ENCODE measurements at places on chromosomes 2 and 18.

DNA sequence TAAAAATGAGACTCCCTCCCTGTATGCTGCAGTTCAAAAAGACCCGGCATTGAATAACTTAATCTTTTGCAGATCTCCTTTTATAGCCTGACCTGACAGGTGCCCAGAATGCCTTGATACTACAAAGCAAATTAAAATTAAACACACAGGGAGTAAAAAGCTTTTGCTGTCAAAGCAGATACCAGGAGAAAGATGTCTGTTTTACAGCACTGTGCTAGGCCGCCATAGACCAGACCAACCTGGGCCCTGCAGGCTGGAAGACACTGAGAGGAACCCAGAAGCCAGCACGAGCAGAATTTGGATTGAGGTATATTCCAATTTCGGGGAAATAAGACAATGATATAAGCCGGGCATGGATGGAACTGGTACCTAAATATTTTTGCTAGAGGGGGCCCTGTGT, 602.8 kb upstream of the SOX11 start:
- DNase-seq = no peak

DNA sequence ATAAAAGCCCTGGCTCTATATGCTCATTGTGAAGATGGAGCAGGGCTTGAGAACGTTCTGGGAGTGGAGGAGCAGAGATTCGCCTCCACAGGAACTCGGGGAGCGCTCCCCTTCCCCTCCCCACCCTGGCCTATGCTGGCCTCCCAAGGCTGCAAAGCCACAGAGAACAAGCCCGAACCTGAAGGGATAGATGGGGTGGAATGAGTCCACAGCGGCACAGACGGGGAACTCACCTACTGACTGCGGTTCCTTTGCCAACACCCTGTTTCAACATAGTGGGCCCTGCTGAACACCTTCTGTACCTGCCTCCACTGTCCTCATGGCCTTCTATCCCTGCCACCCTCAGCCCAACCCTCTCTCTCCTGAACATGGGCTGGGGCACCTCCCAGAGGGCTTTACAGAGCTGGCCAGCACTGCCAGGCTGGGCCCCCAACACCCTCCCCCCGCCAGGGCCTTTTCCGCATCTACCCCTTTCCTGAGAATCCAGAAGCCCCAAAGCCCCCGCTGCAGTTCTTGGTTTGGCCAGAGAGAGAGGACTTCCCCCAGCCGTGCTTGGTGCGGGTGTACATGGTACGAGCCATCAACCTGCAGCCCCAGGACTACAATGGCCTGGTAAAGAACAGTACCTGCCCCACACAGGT, 41.5 kb downstream of the LMAN2L start:
- no peak for DNase-seq

- no peak for DNase-seq
These were observed 1539.5 kb upstream of the CELF4 start for GRCh38 chr18:39105104-39105503.

GRCh38 chr2:20381457-20381856, 30.8 kb upstream of the PUM2 start:
- no peak for DNase-seq
